ENCODE measurements at places on chromosomes 2 and 18. TPM values are rescaled to one million over a fixed set of nuclear protein-coding genes. Genes with fewer than 3 reads are reported as not detected.

DNA sequence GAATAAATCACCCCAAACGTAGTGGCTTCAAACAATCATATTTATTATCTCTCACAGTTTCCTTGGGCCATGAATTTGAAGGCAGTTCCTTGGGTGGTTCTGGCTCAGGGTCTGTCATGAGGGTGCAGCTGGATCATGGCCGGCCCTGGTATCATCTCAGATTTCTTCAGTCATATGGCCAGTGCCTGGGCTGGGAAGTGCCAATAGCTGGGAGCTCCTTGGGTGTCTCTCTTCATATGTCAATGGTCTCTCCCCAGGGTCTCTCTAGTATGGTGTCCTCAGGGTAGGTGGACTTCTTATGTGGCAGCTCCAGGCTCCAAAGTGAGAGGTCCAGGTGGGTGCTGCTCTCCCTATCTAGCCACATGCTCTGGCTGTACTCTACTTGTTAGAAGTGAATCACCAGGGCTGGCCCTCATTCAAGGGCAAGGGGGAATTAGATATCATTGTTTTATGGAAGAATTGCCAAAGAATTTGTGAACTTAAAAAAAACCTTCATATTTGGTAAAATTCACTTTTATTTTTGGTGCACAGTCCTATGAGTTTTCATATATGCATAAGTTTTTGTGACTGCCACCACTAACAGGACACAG is 15.4 kb downstream of the FHOD3 start:
- no peak overlapping the region for H3K27ac ChIP-seq
- peaks cover 16% of the 10 kb centered on the region for H3K27me3 ChIP-seq
- H3K36me3 ChIP-seq = no peaks in the 10 kb centered on the region

DNA sequence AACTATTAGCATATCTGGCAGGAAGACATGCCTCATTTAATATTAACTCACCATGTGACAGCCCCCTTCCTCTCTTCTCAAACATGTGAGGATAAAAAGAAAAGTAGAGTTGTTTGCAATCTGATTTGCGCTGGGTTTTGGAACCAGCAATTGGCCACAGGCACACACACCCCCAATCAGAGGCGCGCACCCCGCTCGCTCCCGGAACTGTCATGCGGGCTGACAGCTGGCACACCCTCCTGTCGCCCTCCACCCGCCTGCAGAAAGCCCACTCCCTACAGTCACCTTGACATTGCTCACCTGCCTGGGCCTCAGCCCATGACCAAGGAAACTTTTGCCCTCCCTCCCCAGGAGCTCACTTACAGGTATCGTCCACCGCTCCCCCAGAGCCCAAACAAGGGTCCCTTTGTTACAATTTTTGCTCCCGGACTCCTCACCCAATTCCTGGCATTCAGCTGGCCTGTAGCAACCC is 1.1 kb downstream of the COBLL1 start:
- peaks cover 14% of the 10 kb centered on the region for H3K27me3 ChIP-seq
- peaks cover 8% of the 10 kb centered on the region for H3K4me1 ChIP-seq
- H3K27ac ChIP-seq = no peak overlapping the region
- no peaks in the 10 kb centered on the region for H3K36me3 ChIP-seq
- no peak for DNase-seq

GRCh38 chr2:96617012-96617411 is 21.1 kb downstream of the KANSL3 start:
- H3K4me3 ChIP-seq = peak overlapping the region; percentile 81
- peaks cover 30% of the 10 kb centered on the region for H3K36me3 ChIP-seq
- H3K4me1 ChIP-seq = peaks cover 30% of the 10 kb centered on the region
- no peaks in the 10 kb centered on the region for H3K27me3 ChIP-seq
- H3K27ac ChIP-seq = peak overlapping the region; percentile 100

DNA sequence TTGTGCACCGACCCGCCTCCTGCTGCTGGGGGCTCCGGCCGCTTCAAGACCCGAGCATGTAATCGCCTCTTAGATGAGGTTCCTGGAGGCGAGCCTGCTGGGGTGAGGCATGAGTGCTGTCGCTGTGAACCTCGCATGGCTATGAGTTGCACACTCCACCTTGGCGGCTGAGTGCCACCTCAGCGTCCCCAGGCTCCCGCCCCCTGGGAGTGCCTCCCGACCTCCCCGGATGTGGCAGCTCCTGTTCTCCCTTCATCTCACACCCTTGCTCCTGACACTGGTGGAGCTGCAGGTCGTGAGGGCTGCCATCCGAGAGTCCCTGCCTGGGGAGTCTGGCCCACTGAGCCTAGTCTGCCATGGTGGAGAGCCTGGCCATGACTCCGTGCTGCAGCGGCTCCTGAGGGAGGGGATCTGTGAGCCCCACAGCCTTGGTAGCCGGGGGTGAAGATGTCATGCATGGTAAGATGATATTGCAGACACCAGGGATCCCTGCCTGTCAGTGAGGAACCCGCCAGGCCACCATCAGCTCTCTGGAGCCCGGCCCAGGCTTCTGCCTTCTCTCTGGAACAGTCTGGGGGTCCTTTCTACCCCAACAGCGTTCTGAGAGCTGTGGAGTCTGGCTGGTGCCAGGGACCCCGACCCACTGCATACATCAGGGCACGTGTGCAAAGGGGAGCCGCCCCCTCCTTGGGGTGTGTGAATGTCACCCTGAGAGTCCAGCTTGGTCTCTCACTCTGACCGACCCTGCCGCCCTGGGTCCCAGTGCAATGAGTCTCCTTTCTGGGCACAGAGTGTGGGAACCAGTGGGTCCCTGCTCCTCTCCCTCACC is 61.6 kb upstream of the HS6ST1 start:
- no peaks in the 10 kb centered on the region for H3K4me1 ChIP-seq
- H3K27me3 ChIP-seq = no peaks in the 10 kb centered on the region
- H3K27ac ChIP-seq = no peak overlapping the region
- H3K4me3 ChIP-seq = no peak overlapping the region

DNA sequence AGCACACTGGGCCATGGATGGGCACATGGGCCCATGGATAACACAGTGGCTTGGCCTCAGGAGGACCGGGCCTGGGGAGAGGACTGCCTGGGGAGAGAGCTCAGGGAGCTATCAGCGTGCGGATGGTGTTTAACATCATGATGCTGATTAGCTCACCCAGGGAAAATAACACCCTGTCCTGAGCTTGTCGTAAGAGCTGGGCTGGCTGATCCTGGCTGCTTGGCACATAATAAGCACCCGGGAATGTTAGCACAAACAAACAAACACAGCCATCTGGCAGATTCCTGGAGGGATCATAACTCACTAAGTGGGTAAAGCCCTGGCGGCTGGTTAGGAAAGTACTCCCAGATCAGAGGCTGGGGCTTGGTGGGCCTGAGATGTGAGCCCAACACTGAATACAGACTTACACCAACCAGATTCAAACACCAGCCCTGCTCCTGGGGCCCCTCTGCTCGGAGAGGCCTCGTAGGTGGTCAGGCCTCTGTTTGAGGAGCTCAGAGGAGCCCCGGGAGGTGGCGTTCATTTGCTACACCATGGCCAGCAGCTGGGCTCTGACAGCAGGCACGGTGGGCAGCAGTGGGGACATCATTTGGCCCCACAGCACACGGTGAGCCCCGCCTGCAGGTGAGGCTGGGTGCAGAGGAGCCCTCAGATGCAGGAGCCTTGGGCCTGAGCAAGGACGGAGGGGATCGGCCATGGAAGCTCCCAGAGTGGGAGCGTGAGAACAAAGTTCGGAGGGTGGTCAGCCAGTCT is 193.4 kb upstream of the HDAC4 start:
- DNase-seq = no peak
- H3K4me3 ChIP-seq = no peak overlapping the region
- no peak overlapping the region for H3K27ac ChIP-seq
- peaks cover 7% of the 10 kb centered on the region for H3K4me1 ChIP-seq
- H3K27me3 ChIP-seq = no peaks in the 10 kb centered on the region
- H3K36me3 ChIP-seq = no peaks in the 10 kb centered on the region

DNA sequence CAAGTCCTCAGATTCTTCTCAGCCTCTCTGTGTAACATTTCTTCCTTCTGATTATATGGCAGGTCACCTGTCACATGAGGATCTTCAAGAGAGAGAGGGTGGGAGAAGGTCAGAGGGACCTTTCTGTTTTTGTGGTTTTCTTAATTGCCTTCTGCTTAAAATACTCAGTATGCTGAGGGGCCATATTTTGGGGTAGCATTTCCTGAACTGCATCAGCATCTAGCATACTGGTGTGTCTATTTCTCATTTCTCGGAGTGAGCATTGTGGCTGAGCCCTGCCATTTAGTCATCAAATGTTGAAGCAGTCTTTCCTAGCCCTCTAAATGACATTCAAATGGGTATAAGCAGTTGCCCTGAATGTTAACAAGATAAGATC is 162.7 kb downstream of the MYO3B start:
- H3K4me1 ChIP-seq = peaks cover 7% of the 10 kb centered on the region
- no peak overlapping the region for H3K27ac ChIP-seq
- H3K27me3 ChIP-seq = no peaks in the 10 kb centered on the region
- no peaks in the 10 kb centered on the region for H3K36me3 ChIP-seq

DNA sequence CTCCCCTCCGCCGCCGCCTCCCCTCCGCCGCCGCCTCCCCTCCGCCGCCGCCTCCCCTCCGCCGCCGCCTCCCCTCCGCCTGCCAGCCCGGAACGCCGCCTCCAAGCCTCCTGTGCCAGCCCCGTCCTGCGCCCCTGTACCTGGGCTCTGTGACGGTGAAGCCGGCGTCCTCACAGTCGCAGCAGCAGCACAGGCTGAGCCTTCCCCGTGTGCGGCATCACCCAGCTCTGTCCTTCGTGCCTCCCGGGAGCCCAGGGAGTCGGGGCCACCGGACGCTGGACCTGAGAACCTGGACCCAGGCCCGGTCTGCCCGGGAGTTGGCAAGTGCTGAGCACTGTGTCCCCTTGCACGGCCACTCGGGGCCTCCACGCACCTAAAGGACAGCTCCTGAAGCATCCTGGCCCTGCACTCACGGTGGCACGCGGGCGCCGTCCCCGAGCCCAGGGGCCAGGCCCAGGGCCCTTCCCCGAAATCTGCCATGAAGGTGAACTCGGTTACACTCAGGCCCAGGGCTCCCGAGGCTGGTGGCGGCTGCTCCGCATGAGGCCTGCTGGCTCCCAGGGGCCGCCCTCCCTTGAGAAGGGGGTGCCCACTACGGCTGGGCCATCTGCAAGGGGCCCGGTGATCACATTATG is 32.9 kb downstream of the RTP5 start:
- peaks cover 2% of the 10 kb centered on the region for H3K27me3 ChIP-seq
- DNase-seq = no peak
- H3K27ac ChIP-seq = no peak overlapping the region
- no peaks in the 10 kb centered on the region for H3K4me1 ChIP-seq
- no peaks in the 10 kb centered on the region for H3K36me3 ChIP-seq

The NTSR2 gene
- total RNA-seq = not detected

The C2orf49 gene
- 17.6 TPM for total RNA-seq
